ENCODE measurements at places on chromosomes 6 and 20.

DNA sequence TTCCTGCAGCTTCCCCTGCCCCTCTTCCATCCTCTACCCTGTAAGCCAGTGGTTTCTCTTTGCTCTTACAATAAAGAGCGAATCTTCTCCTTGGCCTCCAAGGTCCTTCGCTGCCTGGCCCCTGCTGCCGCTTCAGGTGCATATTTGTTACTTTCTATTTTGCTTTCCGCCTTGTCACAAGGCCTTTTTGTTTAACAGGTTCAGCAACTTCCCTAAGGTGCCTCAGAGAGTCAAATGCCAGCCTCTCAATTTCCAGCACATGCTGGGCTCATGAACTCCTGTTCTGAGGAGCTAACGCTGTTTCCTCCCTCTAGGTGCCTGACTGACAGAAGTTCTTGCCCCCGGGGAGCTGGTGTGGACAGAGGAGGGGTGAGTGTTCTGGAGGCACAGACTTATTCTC is 42.4 kb upstream of the EPB41L1 start:
- no peak for DNase-seq

DNA sequence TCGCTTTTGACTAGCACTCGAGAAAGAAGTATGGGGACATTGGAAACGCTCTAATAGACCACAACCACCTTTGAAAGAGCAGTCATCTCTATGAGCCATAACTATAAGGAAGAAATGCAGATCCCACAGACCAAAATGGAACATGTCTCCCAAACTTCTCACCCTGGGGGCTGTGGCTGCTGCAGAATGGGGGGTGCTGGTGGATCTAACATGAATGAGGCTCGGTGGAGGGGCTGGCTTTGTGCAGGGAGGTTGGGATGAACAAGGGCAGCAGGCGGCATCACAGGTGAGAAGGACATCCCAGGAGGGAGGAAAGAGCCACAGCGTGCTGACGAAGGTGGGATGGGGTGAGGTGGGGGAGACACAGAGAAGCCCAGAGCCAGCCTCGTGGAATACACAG is 10.5 kb upstream of the CCR6 start:
- DNase-seq: no peak

DNA sequence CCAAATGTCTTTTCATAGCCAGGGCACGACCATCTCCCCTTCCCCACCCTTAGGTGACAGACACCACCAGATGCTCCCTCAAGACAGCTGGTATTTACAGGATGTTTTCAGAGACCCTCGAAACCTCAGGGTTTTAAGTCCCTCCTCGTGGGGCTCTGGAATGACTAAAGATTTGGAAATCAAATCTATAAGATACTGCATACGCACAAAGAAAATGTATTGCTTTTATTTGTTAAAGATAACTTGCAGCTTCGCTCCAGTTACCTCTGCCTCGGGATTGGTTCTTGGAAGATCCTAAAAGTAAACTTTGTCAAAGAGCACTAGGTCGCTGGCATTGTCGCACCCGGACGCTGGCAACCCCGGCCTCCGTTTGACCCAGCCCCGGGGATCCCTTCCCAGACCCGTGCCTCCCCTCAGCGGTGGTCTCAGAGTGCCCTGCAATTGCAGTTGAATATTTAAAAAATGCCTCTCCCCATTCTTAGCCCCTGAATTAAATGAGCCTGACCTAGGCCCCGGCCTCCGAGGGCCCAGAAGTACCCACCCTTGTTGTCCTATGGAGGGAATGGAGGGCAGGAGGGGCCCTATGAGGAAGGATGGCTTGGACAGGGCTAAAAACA is 7.1 kb downstream of the PAX1 start:
- no peak for DNase-seq

GRCh38 chr6:35784200-35784599 is 3.4 kb downstream of the CLPSL1 start:
- DNase-seq: no peak

DNA sequence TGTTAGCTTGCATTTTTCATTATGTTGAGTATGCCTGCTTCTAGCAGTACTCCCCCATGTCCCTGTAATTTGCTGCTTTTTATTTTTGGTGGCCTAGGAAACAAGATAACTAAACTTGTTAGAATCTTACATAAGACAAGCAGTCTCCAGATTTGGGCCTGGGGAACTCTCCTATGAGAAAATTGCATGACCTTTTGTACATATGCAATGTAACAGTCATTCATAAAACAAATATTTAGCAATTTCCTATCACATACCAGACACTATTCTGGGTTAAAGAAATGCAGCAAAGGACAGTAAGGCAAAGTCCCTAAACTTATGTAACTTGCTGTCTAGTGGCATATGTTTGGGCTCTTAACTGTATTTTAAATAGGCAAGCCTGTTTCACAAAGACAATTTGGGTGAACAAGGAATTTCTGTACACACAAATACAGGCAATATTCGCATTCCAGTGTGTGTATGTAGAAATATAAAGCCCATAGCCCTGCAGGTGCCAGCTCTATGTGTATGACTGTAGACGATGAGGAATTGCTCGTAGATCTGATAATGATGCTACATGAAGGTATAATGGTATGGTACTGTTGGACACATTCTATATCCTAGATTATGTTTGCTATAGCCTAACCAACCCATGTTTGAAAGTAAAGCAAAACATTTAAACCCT is 305.2 kb upstream of the CITED2 start:
- no peak for DNase-seq

GRCh38 chr6:84687431-84687830 is 77.0 kb downstream of the TBX18 start:
- no peak for DNase-seq

- DNase-seq: no peak
Measured at GRCh38 chr6:142374965-142375733, 73.3 kb downstream of the ADGRG6 start.

Measured in NCI-H1092 treated with DMSO at 0.1 percent for 48 hours (cell line).